ENCODE measurements at places on chromosomes 7 and 10.

GRCh38 chr10:17028798-17029197 lies 100.8 kb downstream of the CUBN start:
- DNase-seq: no peak

DNA sequence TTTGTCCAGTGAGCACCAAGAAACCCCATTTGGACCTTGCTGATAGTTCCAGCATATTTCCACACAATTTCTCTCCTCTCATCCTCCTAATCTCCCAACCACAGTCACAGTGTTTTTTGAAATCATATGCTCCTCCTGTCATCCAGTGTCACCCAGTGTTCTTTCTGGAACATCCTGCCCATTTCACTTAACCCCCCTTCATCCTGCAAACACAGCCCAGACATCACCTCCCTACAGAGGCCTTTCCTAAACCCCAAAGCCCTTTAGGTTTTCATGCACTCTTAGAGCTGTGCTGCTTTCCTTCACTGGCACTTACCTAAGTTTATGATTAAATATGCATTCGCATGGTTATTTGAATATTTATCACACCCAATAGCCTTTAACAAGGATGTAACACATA lies 1158.0 kb upstream of the C7orf33 start:
- no peak for DNase-seq

- DNase-seq: no peak
Observed at GRCh38 chr10:5442065-5442989, 30.0 kb downstream of the NET1 start.

DNA sequence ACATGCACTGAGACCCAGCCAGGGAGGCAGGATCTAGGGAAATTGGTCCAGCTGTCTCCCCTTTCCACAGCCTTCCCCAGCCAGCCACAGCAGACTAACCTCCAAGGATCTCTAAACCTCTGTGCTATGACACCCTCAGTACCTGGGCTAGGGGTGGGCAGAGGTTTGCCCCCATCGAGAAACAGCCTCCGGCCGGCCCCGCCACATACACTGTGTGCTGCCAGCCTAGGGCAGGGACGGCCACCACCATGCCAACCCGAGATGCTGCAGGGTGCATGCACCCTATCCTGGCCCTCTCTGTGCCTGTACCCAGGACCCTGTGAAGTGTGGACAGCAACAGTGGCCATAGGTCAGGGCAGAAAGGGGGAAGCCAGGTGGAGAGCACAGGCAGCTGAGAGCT lies 58.1 kb downstream of the PARP12 start:
- DNase-seq: no peak

GRCh38 chr10:126090911-126091728 lies 194.8 kb downstream of the FANK1 start:
- no peak for DNase-seq

- DNase-seq: no peak
Observed at GRCh38 chr10:124383496-124383895, 35.2 kb downstream of the OAT start.

GRCh38 chr7:110388457-110388856 lies 702.5 kb upstream of the LRRN3 start:
- DNase-seq: no peak

GRCh38 chr10:74652664-74653063 lies 173.7 kb upstream of the KAT6B start:
- no peak for DNase-seq
